ENCODE measurements at places on chromosomes 12 and 14.
A peak's percentile ranks its signal among the peaks of the same experiment; 100 is the strongest.

- peak; percentile 27 for DNase-seq
Measured at GRCh38 chr12:93223440-93224426, 154.0 kb upstream of the NUDT4 start.

DNA sequence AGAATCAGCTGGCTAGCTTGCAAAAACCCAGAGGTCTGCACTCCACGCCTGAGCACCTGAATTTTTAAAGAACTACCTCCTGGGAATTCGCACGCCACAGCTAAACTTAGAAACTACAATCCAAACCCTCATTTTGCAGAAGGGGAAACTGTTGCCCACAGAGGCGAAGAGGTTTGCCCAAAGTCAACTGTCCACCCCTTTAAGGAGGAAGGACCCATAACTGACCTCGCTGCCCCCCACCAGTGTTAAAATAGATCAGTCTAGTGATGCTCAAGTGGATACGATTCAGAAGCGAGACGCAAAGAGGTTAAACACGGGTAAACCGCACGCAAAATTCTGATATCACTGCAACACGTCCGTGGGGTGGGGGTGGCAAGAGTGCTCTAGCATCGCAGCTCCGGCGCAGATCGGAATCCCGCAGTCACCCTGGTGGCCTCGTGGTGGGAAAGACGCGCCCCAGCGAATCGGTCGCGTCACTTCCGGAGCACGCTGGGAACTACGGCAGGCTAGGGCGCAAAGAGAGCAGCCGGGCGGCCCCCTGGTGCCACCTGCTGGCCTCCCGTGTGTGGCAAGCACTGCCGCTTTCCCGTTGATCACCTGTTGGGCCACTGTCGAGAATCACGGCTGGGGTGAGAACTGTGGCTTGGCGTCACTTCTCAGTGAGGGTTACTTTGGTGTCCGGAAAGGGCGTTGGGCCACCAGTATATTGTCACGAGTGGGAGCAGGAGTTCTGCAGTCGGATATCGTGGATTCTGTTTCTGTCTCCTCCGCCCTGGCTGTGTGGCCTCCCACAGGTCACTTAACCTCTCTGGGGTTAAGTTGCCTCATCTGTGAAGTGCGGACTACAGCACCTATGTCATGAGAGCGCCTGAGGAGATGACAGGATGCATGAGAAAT lies at the start of gene ALKBH2:
Gene ALKBH2 (minus strand): TSS at position 451 of the 897 bp plus-strand sequence. CDS start 686 bp downstream, outside the sequence.
- DNase-seq: peak; percentile 97

DNA sequence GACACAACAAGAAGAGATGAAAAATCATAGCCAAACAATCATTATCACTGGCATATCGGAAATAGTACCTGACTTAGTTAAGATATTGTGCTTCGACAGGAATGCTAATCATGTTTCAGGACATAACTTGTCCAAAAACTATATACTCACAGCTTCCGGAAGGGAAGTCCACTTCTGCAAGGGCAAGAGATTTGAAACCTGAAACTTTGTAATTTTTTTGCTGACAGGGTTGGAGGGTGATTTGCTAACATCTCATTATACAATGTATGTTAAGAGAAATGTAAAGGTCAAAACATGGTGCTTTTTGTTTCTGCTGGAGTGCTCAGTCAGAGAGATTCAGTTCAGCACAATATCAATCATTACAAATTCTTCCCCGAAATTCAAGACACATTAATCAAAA lies 200.3 kb downstream of the CNTN1 start:
- DNase-seq: no peak

DNA sequence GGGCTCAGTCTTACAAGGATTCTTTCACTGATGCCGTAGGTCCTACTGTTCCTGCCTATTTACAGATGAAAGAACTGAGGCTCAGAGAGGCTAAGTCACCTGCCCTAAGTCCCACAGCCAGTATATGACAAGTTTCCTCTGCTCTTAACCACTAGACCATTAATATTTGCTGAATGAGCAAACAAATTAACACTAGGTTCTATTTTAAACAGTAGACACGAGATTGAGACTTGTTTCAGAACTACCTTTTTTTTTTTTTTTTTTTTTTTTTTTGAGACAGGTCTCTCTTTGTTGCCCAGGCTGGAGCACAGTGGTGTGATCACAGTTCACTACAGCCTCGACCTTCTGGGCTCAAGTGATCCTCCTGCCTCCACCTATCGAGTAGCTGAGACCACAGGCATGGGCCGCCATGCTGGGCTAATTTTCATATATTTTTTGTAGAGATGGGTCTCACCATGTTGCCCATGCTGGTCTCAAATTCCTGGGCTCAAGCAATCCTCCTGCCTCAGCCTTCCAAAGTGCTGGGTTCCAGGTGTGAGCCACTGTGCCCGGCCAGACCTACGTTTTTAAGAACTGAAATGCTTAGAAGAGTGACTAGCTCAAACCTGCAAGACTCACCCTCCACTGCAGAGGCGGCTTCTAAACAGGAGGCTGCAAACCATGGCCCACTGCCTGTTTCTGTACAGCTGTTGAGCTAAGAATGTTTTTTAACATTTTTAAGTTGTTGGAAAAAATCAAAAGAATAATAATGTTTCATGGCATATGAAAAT lies 12.9 kb downstream of the SYNE3 start:
- no peak for DNase-seq

- DNase-seq: peak; percentile 43
Measured at GRCh38 chr12:2624543-2625288, 170.1 kb upstream of the FKBP4 start.

- peak; percentile 41 for DNase-seq
Measured at GRCh38 chr14:92514844-92515514, 1.4 kb downstream of the RIN3 start.
